ENCODE measurements at places on chromosomes 1 and 21.

DNA sequence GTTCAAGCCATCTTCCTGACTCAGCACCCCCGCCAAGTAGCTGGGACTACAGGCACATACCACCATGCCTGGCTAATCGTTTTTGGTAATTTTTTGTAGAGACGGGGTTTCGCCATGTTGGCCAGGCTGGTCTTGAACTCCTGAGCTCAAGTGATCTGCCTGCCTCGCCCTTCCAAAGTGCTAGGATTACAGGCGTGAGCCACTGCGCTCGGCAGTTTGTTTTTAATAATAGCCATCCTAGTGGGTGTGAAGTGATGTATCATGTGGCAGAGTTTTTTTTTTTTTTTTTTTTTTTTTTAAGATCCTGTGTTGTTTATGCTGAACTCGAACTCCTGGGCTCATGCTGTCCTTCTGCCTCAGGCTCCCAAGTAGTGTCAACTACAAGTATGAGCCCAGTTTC is 51.8 kb downstream of the SPEN start:
- DNase-seq: no peak

- no peak for DNase-seq
Observed at GRCh38 chr1:215786997-215787396, 219.9 kb downstream of the KCTD3 start.

- no peak for DNase-seq
Observed at GRCh38 chr1:95742591-95743089, 508.6 kb downstream of the RWDD3 start.

DNA sequence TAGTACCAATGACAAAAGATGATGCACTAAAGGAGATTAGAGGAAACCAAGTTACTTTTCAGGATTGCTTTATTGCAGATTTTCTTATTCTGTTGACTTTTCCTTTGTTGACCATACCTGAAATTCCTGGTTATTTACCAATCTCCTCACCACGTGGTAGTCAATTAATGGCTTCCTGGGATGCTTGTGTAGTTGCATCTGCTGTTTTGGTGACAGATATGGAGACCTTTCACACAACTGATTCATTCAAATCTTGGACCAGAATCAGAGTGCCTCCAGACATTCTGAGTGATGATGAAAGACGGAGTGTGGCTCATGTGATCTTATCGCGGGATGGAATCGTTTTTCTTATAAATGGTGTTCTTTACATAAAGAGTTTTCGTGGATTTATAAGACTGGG is 91.3 kb downstream of the CATSPERE start:
- DNase-seq: no peak

- DNase-seq: no peak
Observed at GRCh38 chr1:198776602-198777029, 137.8 kb downstream of the PTPRC start.

- peak; percentile 52 for DNase-seq
Observed at GRCh38 chr1:165631342-165632151, 513 bp downstream of the MGST3 start.

GRCh38 chr1:65422241-65423203 is 2.1 kb downstream of the LEPR start:
- DNase-seq: no peak

DNA sequence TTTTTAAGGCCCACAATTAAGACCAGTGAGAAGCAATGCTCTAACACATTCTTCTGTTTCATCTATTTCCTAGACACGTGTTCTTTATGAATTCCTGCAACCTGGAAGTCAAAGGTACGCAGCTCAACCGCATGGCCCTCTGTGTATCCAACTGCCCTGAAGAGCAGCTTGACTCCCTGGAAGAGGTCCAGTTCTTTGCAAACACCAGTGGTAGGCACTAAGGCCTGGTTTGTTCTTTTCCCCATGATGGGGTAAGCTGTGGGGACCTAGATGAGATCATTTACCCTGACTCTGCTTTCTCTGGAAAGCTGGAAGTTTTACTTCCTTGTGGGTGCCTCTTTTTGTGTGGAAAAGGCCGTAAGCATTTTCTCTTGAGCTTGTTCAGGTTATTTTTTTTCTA is 7.3 kb downstream of the SLC44A3 start:
- DNase-seq: no peak

DNA sequence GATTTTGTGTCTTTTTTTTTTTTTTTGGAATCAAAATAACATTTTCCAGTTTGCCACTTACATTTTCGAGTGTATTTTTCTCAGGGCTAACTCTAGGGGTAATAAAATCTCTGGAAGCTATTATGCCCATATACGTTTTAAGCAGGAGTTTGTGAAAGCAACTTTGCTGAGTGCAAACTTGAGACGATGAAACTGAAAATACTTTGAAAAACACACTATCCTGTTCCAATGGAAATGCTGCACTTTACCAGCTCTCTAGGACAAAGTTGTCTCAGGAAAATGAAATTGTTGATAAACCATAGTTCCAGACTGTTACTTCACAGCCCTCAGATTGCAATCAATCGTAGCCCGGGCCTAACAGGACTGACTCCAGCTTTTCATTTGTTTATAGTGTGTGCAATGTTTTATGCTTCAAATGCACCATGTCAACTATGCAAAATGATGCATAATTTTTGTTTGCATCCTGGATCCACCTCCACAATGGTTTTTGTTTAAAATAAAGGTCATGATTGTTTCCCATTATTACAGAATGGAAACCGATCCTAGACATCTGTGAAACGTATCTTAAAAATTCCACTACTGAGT is 220.6 kb upstream of the PKN2 start:
- DNase-seq: no peak

GRCh38 chr1:206897175-206897574 is at the start of gene IL24:
TSS of gene IL24 (plus strand) at chr1:206897443. CDS start at chr1:206897833, 390 bp downstream.
- DNase-seq: peak; percentile 84

DNA sequence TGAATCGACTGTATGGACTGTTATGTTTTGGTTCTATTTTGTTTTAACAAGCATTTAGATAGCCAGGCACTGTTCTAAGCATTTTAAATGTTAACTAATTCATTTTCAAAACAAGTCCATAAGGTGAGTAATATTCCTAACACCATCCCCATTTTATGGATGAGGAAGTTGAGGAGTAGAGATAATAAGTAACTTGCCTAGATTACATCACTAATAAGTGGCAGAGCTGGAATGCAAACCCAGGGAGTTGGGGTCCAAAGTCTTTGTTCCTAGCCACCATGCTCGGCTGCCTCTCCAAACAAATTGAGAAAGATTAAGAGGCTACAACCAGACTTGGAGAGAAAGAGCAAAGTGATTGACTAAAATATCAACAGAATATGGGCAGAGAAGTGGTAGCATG is 12.6 kb upstream of the LEPR start:
- no peak for DNase-seq

DNA sequence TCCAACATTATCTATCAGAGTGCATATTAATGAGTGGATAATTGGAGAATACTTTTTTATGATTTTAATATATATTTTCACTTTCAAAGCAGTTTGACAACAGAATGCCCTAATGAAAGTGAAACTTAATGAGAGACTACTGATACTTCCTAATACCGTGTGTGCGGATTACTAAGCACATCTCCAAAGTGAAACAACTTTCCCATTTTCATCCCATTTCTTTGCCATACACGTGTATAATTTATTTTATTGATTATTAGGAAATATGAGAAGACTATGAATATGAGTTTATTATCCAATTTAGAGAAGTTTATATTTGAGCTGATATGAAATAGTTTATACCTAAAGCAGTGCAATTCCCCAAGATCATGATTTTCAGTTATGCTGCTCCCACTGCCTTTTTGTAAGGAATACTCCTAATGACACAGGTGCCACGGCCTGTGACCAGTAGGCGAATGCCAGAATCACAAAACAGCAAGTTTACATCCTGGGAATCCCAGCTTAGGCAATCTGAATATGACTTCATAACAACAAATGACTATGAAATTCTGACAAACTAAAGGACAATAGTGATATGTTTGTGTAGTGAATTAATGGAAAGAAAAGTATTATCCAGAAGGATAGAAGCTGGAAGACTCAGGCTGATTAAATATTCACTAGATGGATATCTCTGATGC is 202.9 kb downstream of the NCAM2 start:
- DNase-seq: no peak

GRCh38 chr1:24345334-24345733 is 26.2 kb downstream of the GRHL3 start:
- DNase-seq: no peak

- DNase-seq: no peak
Observed at GRCh38 chr1:25890239-25891034, 14.9 kb upstream of the PAQR7 start.

DNA sequence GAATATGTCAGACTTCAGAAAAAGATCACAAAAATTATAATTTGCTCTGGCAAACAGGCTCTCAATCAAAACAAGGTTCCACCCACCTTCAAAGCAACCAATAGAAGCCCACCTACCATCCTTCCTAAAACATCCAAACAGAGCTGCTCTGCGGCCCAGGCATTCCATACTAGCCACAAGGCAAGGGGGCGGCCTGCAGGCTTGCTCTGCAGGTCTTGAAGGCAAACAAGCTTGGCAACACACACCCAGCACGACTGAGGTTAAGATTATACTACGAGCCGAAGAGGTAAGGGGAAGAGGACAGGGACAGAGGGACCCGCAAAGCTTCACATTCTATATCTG is 207.3 kb downstream of the SLC45A1 start:
- DNase-seq: no peak

DNA sequence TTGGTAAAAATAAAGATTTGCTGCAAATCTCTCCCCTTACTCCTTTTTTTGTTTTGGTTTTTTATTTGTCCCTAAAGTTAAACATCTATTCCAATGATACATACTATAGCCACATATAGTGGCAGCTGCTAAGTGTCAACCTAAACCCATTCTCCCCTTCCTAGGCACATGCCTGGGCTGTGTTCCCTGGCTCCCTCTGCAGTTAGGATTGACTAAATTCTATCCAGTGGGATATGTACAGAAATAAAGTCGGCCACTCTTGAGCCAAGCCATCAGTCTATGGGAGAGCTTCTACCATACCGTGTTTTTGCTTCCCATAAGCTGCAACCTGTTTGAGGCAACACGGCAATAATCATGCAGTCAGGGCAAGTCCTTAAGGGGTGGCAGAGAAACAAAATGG is 23.6 kb downstream of the MCOLN3 start:
- no peak for DNase-seq

DNA sequence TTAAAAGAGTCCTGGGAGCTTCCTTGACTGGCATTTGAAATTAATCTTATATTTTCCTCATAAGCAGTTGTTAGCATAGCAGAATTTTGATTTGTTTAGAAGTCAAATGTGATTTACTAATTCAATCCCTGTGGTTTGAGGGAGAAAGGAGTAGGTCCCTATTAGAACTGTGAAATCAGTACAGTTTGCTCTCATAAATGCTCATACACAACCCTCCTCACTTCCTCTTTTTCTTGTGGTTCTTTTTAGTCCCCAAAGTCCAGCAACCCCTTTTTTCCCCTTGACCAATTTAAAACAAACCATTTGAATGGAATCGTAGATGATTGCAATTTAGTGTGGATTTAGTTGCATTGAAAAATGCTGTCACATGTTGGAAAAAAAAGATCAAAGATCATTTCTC is 9.2 kb upstream of the IFI44 start:
- DNase-seq: no peak

DNA sequence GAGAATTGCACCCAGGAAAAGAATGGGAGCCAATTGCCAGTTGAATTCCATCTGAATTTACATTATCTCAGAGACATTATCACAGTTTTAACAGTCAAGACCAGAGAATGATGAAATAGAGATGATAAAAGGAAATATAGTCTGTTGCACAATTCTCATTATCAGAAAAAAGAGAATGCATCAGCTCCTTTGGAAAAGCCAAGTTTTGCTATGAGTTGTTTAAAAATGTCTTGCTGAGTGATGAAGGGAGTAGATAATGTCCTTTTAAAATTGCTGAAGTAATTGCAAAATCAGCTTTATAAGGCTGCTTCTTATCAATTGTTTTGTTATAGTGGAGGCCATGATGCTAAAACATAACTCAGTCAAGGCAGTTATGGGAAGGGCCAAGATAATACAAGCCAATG is 37.9 kb upstream of the EEIG2 start:
- DNase-seq: no peak

DNA sequence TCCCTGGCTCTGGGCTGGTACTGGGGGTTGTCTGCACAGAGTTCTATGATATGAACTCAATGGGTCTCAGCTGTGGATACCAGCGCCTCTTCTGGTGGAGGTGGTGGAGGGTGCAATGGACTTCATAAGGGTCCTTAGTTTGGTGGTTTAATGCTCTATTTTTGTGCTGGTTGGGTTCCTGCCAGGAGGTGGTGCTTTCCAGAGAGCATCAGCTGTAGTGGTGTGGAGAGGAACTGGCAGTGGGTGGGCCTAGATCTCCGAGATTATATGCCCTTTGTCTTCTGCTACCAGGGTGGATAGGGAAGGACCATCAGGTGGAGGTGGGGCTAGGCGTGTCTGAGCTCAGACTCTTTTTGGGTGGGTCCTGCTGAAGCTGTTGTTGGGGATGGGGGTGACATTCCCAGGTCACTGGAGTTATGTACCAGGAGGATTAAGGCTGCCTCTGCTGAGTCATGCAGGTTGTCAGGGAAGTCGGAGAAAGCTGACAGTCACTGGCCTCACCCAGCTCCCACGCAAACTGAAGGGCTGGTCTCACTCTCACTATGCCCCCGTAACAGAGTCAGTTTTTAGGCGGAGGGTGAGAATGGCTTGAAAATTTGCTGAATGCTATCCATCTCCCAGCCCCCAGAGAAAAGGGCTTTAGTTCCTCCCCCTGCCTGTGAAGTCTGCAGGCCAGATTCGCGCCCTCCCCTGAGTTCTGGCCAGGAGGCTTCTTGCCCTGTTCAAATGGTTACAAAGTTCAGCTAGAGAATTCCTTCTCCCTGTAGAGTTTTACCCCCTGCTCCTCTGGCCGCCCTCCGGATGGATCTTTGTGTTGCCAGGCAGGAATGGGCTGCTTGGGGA is 902.9 kb downstream of the LTN1 start:
- no peak for DNase-seq

DNA sequence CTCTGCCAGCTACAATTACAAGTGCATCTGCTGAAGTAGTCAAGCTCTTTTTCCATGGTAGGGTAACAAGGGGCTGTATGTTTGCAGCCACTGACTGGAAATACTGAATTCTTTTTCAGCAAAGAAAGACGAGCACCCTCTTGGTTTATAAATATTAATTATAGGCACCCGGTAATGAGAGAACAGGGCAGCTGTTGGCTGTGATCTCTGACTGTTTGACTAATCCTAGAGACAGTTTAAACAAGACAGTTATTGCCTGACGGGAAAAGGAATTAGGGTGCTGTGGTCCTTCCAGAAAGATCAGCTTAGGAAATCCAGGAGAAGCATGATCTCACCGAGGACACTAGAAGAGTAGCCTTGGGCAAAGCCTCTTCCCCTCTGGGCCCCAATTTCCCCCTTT is 183.7 kb upstream of the ZC3H12A start:
- no peak for DNase-seq

GRCh38 chr1:209648931-209649776 is 3.1 kb downstream of the LAMB3 start:
- DNase-seq: no peak

DNA sequence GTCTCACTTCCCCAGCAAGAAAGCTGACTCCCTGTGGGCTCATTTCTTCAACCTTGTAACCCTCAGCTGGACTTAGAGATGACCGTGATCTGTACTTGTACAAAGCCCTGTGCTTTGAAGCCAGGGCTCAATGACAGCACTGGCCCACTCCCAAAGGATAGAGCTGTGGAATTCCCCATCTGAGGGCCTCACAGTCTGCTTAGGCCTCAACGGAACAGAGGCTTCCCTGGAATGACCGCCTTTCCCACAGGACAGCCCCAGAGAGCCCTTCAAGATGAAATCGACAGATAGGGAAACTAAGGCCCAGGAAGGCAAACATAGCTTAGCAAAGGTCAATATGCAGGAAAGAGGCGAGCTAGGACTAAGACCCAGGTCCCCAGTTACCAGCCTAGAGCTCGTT is 11.5 kb downstream of the SLC9A1 start:
- DNase-seq: no peak

GRCh38 chr1:2943686-2944260 is 77.5 kb upstream of the ACTRT2 start:
- no peak for DNase-seq

GRCh38 chr21:33286076-33286475 is 19.9 kb downstream of the IL10RB start:
- no peak for DNase-seq

Measured in stimulated activated CD4-positive, alpha-beta T cell treated with anti-CD3 and anti-CD28 coated beads, Interleukin-1b, Interleukin-23, amount 100 ng/mL, for 48 hours (primary cell).